ENCODE measurements at places on chromosomes 7 and 10. TPM values are rescaled to one million over a fixed set of nuclear protein-coding genes. Genes with fewer than 3 reads are reported as not detected.

DNA sequence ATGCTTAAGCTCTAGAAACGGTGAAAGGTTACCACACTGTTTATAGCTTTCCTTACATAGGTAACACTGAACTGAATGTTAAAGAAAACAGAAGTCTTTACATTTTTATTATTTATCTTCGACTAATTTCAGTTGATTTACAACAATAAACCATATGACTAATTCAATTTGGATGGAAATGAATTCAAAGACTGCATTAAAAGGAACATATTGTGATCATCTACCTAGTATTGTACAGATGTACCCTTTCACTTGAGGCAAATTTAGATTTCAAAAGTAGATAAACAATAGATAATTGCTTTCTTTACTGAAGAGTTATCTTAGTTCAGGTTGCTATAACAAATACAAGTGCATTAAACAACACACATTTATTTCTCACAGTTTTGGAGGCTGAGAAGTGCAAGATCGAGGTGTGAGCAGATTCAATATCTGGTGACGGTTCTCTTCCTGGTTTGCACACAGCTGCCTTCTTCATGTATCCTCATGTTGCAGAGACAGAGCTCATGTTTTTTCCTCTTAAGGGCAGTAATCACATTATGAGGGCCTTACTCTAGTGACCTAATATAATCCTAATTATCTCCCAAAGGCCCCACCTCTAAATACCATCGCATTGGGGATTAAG lies 15.0 kb upstream of the ARMC3 start:
- H3K27me3 ChIP-seq: no peaks in the 10 kb centered on the region
- no peak for DNase-seq
- H3K27ac ChIP-seq: no peak overlapping the region
- no peaks in the 10 kb centered on the region for H3K36me3 ChIP-seq
- H3K4me1 ChIP-seq: no peaks in the 10 kb centered on the region
- no peak overlapping the region for H3K4me3 ChIP-seq

DNA sequence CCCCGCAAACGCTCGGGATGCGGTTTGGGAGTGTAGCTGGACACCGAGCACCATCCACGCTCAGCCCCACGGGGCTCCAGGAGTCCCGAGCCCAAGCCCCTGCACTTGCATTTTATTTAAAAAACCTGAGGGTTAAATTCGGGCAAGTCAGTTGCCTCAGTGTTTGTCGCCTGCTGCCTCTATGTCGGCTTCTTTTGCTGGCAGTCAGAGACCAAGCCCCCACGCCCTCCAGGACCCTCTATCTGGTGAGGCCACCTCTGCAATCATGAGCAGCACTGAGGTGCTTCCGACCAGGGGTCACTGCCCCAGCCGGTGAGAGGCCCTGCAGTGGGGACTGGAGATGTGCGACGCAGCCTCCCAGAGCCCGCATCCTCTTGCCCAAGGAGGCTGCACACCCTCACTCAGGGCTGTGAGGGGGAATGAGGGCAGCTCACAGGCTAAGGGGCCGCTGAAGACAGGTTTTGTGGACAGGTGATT lies 13.3 kb upstream of the ZNF273 start:
- H3K27ac ChIP-seq: no peak overlapping the region
- DNase-seq: no peak
- H3K4me3 ChIP-seq: no peak overlapping the region
- H3K27me3 ChIP-seq: no peaks in the 10 kb centered on the region
- peaks cover 12% of the 10 kb centered on the region for H3K4me1 ChIP-seq

- H3K36me3 ChIP-seq: no peaks in the 10 kb centered on the region
- H3K4me1 ChIP-seq: no peaks in the 10 kb centered on the region
- no peaks in the 10 kb centered on the region for H3K27me3 ChIP-seq
- H3K27ac ChIP-seq: no peak overlapping the region
These were observed 1206.0 kb upstream of the LRRTM3 start for GRCh38 chr10:65719790-65720189.

GRCh38 chr7:83365746-83366145 lies 203.1 kb upstream of the PCLO start:
- H3K27me3 ChIP-seq: peaks cover 3% of the 10 kb centered on the region
- no peaks in the 10 kb centered on the region for H3K36me3 ChIP-seq
- H3K4me1 ChIP-seq: no peaks in the 10 kb centered on the region
- no peak overlapping the region for H3K27ac ChIP-seq
- no peak for DNase-seq

SEC61A2 gene
- 13.5 TPM for polyA plus RNA-seq

DNA sequence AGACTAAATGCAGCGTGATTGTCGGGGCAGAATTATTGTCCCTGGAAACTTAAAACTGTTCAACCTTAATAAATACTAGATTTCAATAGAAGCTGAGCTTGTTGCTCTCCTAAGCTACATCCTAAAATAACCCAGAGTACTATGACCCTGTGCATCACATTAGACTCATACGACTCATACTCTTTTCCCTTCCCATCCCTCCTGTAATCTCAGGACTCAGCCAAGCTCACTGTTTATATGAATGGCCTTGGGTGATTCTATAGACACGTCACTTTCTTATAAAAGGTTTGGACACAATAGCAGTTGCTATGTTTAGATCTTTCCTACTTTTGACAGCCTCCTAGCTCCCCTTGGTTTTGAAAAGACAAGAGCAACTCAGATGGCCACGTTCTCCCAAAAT lies 17.2 kb downstream of the TCF7L2 start:
- no peak overlapping the region for H3K4me3 ChIP-seq
- H3K36me3 ChIP-seq: peaks cover 4% of the 10 kb centered on the region
- no peak for DNase-seq
- peaks cover 6% of the 10 kb centered on the region for H3K4me1 ChIP-seq
- H3K27ac ChIP-seq: no peak overlapping the region

GRCh38 chr10:64275774-64276173 lies 754.6 kb downstream of the REEP3 start:
- H3K27me3 ChIP-seq: no peaks in the 10 kb centered on the region
- H3K36me3 ChIP-seq: no peaks in the 10 kb centered on the region
- no peak overlapping the region for H3K27ac ChIP-seq
- DNase-seq: no peak

DNA sequence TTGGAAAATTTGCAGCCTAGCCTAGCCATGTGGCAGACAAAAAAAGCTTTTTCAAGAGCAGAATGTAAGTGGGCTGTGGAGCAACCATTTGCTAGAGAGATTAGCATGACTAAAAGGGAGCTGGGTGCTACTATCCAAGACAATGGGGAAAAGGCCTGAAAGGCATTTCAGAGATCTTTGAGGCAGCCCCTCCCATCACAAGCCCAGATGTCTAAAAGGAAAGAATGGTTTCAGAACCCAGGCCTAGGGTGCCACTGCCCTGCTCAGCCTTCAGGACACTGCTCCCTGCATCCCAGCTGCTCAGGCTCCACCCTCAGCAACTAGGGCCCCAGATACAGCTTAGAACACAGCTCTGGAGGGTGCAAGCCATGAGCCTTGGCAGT lies 24.7 kb downstream of the PNLIPRP3 start:
- no peak overlapping the region for H3K4me3 ChIP-seq
- DNase-seq: no peak
- H3K36me3 ChIP-seq: peaks cover 22% of the 10 kb centered on the region
- H3K27ac ChIP-seq: no peak overlapping the region

DNA sequence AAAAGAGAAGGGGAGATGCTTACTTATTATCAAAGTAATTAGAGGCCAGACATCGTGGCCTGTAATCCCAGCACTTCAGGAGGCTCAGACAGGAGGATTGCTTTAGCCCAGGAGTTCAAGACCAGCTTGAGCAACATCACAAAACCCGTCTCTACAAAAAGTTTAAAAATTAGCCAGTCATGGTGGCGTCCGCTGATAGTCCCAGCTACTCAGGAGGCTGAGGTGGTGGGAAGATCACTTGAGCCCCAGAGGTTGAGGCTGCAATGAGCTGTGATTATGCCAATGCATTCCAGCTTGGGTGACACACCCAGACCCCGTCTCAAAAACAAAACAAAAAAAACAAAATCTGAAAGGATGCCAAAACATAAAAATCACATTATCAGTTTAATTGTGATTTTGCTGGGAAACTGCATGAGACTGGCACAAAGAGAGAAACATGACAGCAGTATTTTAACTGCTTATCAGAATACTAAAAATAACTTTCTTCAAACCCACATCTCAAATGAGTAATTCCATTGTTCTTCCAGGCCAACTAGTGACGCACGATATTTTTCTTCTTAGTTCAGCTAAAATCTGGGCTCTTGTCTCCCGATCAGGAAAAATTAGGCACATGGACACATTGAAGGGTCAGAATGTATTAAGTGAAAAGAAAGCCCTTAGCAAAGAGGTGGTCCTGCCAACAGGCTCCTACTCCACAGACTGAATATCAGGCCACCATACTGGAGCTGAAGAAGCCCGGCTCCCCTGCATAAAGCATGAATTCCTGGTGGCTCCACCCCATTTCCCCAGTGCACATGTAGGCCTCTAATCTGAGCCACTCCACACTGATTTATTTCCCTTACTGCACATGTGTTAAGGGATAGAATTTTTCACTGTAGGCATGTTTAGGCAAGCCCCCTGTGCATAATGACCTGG lies 9.6 kb upstream of the CCM2 start:
- H3K4me3 ChIP-seq: no peak overlapping the region
- peak overlapping the region; percentile 84 for H3K27ac ChIP-seq
- peaks cover 21% of the 10 kb centered on the region for H3K4me1 ChIP-seq
- no peaks in the 10 kb centered on the region for H3K27me3 ChIP-seq

DNA sequence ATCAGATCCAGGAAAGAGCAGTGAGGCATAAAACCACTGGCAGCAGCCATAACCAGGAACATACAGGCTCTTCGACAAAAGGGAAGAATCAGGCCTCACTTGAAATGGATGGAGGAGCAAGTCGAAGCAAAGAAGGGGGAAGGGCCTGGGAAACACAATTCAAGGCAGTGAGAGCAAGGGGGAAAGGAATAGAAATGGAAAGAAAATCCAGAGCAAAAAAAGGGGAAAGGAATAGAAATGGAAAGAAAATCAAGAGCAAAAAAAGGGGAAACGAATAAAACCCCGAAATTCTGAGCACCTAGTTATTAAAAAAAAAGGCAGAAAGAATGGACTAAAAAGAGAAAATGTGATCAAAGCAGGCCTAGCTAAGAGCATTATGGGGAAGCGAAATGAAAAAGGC lies 24.1 kb upstream of the PRKAR2B start:
- H3K27ac ChIP-seq: no peak overlapping the region
- no peaks in the 10 kb centered on the region for H3K36me3 ChIP-seq
- no peaks in the 10 kb centered on the region for H3K27me3 ChIP-seq
- H3K4me3 ChIP-seq: no peak overlapping the region
- no peaks in the 10 kb centered on the region for H3K4me1 ChIP-seq

DNA sequence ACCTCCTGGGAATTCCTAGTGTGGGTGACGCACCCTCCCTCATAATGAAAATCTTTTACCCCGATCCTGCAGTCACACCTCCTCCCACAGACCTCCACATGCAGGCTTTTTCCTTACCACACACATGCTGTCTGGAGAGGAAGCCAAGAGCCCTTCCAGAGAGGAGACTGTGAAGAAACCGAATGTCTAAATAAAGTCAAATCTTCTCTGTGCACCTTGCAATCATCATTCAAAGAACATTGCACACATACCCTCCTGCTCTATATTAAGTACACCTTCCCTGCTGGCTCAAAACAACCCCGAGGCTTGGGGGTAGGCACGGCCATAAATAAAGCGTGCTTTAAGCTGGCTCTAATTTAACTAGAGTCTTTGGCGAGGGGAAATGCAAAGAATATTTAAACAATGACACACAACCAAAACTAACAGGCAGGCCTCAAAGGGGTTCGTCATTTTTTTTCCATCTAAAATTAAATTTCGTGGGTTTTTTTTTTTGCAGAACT lies 34.9 kb downstream of the CALML3 start:
- no peak overlapping the region for H3K27ac ChIP-seq
- no peaks in the 10 kb centered on the region for H3K36me3 ChIP-seq
- H3K4me1 ChIP-seq: peaks cover 26% of the 10 kb centered on the region
- no peaks in the 10 kb centered on the region for H3K27me3 ChIP-seq
- DNase-seq: no peak
- H3K4me3 ChIP-seq: no peak overlapping the region

DNA sequence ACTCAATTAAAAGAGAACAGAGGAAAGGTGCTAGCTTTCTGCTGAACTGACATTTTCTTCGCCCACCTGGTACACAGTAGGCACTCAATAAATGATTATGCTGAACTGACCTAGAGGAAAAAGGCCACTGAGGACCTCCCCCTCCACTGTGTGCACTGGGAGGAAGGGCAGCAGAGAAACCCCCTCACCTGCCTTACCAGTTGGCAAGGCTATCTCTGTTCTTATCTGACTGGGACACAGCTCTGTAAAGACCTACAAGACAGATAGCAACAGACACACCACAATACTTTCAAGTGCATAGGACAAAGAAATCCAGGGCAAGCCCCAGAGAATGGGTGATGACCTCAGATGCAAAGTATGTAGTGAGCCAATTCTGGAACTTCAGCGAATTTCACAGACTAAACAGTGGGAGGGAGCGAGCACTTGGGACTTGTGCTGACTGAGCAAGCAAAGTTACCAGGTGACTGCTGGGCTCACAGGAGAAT lies 30.4 kb downstream of the PDLIM1 start:
- DNase-seq: no peak
- peak overlapping the region; percentile 98 for H3K27ac ChIP-seq
- peaks cover 29% of the 10 kb centered on the region for H3K36me3 ChIP-seq
- peak overlapping the region; percentile 61 for H3K4me3 ChIP-seq
- H3K4me1 ChIP-seq: peaks cover 47% of the 10 kb centered on the region

- H3K4me3 ChIP-seq: no peak overlapping the region
- H3K27ac ChIP-seq: no peak overlapping the region
- H3K27me3 ChIP-seq: no peaks in the 10 kb centered on the region
These were observed 8.5 kb downstream of the PWWP2B start for GRCh38 chr10:132405463-132405991.

- H3K4me1 ChIP-seq: peaks cover 4% of the 10 kb centered on the region
- H3K36me3 ChIP-seq: no peaks in the 10 kb centered on the region
- DNase-seq: no peak
- no peaks in the 10 kb centered on the region for H3K27me3 ChIP-seq
These were observed 643 bp downstream of the KAT6B start for GRCh38 chr10:74827045-74827441.

GRCh38 chr7:109336531-109336930 lies 766.9 kb downstream of the DNAJB9 start:
- no peaks in the 10 kb centered on the region for H3K27me3 ChIP-seq
- no peaks in the 10 kb centered on the region for H3K4me1 ChIP-seq
- H3K4me3 ChIP-seq: no peak overlapping the region
- H3K27ac ChIP-seq: no peak overlapping the region
- H3K36me3 ChIP-seq: no peaks in the 10 kb centered on the region
- DNase-seq: no peak

SLC16A9 gene
- polyA plus RNA-seq: 2.8 TPM

DNA sequence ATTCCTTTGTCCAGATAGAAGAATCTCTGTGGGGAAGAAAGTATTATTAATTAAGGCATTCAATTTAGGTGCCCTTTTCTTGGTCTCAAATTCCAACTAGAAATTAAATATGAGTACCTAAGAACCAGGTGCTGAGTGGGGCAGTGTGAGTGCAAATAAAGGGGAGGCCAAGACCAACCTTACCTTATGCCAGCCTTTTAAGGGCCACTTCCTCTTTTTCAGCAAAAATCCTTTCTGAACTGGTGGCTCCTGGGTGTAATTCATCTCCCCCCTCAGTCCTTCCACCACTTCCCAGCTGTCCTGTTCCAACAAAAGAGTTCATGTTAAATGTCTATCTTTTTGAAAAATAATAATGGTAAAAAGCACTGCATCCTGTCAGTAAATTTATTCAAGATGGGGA lies 108.2 kb downstream of the OSBPL3 start:
- no peaks in the 10 kb centered on the region for H3K4me1 ChIP-seq
- DNase-seq: no peak
- no peak overlapping the region for H3K4me3 ChIP-seq
- no peaks in the 10 kb centered on the region for H3K27me3 ChIP-seq
- H3K36me3 ChIP-seq: peaks cover 10% of the 10 kb centered on the region
- no peak overlapping the region for H3K27ac ChIP-seq

GPNMB gene
- 142 TPM for polyA plus RNA-seq

MEOX2 gene
- not detected for polyA plus RNA-seq

HELLS gene
- 16.8 TPM for polyA plus RNA-seq

APBB1IP gene
- not detected for polyA plus RNA-seq
